ENCODE measurements at places on chromosomes 13 and 19.

DNA sequence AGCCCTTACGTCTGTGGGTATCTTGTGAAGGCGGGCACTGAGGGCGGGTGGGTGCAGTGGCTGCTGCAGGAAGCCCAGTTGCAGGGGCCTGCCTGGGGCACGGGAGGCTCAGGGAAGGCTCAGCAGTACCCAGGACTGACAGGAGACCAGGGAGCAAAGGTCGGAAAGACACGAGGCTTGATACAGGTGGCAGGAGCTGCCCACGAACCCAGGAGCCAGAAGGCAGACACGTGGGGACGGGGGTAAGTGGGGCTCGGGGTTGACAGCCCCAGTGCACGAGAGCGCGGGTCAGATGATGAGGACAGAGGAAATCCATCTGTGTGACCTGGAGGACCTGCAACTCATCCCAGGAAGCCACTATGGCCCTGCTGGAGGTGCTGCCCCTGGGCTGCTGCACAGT lies 25.3 kb downstream of the ELAVL1 start:
- no peak for DNase-seq

GRCh38 chr19:48292798-48293197 lies 22.9 kb downstream of the ZNF114 start:
- DNase-seq: no peak

DNA sequence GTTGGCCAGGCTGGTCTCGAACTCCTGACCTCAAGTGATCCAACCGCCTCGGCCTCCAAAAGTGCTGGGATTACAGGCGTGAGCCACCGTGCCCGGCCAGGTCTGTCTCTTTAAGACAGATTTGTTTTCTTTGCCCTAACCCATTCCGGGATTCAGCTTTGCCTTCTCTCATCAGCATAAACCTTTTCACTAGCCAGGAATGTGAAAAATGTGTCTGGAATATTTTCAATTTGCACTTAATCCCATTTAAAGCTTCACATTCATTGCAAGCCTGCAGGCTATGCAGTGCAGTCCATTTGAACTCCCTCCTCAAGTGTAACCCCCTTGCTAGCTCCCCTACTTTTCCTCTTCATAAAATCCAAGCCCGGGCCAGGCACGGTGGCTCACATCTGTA lies 880 bp upstream of the TMEM160 start:
- peak; percentile 77 for DNase-seq

GRCh38 chr13:33639626-33640080 lies 178.3 kb upstream of the RFC3 start:
- DNase-seq: no peak
